Stimulated activated CD4-positive, alpha-beta T cell treated with anti-CD3 and anti-CD28 coated beads, TNF-alpha, amount 100 ng/mL, for 24 hours (primary cell): ENCODE measurements at places on chromosomes 5 and 9.

DNA sequence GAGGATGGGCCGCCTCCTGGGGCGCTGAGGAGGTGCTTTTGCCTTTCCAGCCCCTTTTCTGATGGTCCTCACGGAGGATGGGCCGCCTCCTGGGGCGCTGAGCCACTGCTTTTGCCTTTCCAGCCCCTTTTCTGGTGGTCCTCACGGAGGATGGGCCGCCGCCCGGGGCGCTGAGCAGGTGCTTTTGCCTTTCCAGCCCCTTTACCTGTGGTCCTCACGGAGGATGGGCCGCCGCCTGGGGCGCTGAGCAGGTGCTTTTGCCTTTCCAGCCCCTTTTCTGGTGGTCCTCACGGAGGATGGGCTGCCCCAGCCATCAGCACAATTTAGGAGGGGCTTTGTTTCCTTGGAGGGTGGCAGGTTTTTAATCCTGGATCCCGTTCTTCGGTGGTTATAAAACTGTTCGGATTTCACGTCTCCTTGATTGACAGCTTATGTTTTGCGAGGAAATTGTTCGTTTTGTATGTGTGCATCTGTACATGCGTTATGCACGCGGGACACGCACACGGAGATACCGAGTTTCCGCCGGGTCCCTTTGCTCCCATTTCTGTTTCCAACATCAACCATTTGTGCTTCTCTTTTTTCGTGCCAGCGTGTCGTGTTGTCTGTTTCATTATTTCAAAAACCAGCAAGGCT, 34.7 kb upstream of the SLC9A3 start:
- DNase-seq, result no peak

GRCh38 chr9:99127356-99128132, 22.6 kb downstream of the TGFBR1 start:
- no peak for DNase-seq

DNA sequence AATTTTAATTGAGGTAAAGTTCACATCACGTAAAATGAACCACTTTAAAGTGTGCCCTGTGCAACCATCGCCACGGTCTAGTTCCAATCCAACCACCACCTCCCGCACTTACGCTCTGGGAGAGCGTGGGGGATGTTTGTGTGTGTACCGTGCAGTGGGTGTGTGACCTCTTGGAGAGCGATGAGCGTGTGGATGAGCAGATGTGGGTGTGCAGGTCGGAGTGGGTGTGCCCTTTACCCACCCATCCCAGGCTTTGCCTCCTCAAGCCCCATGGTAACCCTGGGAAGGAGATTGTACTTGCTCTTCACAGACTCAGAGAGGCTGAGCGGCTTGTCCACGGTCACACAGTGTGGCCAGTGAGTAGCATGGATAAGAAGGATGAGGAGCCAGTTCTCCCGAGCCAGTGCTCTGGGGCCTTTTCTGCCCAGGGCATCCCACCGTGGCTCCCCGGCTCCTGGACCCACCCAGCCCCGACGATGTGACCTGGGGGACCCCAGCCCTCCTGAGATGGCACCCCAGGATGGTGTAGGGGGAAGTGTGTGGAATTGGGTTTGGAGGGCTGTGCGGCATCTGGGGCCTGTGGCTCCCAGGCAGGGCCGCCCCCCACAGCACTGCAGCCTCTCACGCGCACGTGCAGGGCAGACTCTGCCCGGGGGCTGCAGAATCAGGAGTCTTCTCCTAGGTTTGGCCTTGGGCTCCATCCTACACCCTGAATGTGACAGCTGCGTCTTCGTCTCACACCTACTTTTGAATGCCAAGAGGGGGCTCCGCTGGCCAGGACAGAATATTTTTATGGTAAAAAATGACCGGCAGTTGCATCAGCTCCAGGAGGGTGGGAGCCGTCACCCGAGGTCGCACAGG, 13.6 kb downstream of the LHX3 start:
- DNase-seq, result no peak

- no peak for DNase-seq
Measured at GRCh38 chr9:106102821-106103220, 408.5 kb downstream of the TMEM38B start.

DNA sequence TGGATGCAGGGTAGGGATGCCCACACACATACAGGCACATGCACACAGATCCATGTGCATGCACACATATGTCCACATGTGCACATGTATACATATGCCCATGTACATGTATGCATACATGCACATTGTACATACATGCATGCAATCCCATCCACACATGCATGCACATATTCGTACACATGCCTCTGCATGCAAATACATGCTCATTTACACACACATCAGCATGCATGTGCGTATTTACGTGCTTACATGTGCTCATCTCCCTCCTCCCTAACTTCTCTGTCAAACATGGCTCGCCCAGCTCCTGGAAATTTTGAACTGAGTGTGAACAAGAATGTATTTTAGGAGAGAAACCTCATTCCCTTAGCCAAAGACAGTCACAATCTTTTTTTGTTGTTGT, 6.2 kb downstream of the KCNT1 start:
- DNase-seq, result no peak
